PC-3 (cell line): ENCODE measurements at places on chromosomes 5 and 9.

- peak; percentile 61 for DNase-seq
Measured at GRCh38 chr5:108432024-108432423, 50.1 kb upstream of the FBXL17 start.

DNA sequence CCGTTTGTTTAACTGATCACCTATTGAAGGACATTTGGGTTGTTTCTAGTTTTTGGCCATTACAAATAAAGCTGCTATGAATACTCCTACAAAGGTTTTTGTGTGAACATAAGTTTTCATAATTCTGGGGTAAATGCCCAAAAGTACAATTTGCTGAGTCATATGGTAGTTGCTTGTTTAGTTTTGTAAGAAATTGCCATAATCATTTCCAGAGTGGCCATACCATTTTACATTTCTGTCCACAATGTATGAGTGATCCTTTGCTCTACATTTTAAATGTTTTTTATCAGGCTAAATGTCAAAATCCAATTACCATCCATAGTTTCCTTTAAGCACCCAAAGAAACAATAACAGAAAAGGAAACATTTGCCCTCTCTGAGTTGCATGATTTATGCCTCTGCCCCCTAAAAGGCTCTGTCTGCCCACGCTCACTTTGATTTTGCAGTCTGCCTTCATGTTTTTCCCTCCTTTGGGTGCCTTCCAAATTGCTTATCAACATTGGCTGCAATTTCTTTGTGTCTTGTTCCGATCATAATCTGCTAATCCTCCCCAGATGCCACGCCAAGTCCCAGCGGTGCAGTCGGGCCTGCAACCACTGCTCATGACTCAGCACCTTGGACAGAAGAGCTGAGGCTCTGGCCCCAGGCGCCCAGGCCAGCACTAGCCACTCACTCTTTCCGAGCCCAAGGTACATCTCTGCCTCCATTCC, 339.2 kb downstream of the PIK3R1 start:
- no peak for DNase-seq

- DNase-seq = no peak
Measured at GRCh38 chr5:75668445-75668844, 48.8 kb downstream of the POC5 start.

GRCh38 chr5:101102506-101102905, 199.4 kb upstream of the ST8SIA4 start:
- peak; percentile 62 for DNase-seq

GRCh38 chr5:139426203-139426885, 13.0 kb downstream of the DNAJC18 start:
- peak; percentile 4 for DNase-seq

DNA sequence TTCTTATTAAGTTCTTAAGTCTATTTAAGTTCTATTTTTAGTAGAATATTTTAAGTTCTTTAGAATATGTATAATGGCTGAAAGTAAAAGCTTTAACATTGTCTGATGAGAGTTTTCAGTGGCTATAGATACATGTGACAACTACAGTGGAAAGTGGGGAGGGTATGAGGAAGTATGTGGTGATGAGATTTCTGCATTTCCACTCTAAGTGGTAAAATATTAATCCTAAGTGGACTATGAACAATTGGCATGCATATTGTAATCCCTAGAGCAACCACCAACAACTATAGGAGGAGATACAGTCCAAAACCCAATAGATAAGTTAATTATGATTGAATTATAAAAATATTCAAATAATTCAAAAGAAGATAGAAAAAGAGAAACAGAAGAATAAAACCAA, 183.6 kb downstream of the GADD45G start:
- no peak for DNase-seq

- DNase-seq = no peak
Measured at GRCh38 chr5:142845402-142845921, 75.3 kb downstream of the ARHGAP26 start.
